ENCODE measurements at places on chromosomes 3 and 15.

DNA sequence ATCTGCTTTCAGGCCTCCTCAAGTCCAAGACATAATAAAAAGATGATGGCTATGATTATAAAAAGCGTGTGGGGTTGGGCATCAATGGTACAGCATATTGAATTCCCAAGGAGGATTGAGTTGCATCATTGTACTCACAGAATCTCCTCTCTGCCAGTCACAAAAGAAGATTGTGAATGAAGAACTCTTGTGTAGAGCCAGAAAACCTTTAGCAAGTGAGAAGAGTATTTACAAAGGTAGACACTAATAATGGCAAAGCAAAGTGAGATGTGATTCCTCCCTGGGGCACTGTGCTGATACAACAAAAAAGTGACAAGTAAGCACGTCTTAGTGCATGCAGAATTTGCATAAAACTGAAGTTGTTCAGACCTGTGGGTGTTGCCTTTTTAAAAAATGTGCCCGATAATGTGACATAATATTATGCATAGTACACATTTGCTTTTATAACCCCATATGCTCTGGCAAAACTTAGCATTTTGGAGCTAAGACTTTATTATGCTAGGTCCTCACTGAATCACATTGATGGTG, 291.2 kb upstream of the TBC1D5 start:
- DNase-seq = no peak

DNA sequence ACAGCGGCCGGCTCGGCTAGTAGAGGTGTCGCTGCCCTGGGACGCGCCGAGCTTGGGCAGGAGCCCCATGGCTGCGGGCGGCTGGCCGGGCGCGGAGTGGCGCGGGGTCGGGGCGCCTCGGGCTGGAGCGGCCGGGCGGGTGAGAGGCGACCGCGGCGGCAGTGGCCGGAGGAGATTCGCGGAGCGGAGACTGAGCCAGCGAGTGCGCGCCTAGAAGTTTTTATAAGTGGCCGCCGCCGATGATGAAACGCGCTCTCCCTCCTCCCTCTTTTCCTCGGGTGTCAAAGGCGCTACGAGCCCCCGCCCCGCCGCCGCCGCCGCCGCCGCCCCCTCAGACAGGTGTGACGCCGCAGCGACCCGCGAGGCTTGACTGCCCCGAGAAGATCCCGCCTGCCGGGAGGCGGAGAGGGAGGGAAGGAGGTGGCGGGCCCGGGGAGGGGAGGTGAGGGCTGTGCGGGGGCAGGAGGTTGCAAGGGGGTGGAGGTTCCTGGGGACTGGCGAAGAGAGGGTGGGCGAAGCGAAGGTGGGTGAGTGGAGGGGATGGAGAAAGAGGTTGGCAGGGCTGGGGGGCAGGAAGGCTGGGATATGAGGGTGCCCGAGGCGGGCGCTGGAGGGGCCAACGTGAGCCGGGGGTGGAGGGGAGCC, at the start of gene SLCO2A1:
Gene SLCO2A1, minus strand, starts transcription at position 192 of the 645 bp plus-strand sequence. Its CDS starts 123 bp downstream, at position 69.
- peak; percentile 86 for DNase-seq

- DNase-seq = no peak
Observed at GRCh38 chr3:33044676-33045075, 52.3 kb downstream of the GLB1 start.

DNA sequence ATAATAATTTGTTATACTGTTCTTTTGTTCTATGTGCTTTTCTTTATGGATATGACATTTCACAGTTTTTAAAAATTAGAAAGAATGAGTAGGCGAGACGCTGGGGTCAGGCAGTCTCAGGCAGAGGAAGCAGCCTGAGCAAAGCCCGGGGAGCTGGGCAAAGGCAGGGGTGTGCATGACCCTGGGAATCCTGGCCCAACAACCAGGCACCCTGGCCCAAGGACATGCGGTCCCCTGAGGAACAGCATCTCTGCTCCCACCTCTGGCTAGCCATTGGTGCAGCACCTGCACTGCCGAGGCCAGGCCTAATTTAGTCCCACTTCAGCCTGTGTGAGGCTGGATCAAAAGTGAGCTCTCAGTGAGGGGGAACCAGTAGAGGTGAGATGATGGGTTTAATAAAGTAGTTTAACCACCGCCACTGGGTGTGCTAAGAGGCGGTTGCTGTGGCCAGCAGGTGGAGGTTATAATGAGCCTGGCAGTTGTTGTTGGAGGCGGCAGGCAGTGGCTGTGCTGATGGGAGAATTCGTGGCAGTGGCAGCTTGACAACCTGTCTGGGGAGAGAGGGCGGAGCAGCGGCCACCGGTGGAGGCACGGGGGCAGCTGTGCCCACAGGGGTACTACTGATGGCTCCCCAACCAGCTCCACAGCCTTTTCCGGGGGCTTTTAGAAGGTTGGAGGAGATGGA, 41.5 kb downstream of the PRKCD start:
- no peak for DNase-seq

- DNase-seq = no peak
Observed at GRCh38 chr3:67526246-67526645, 128.2 kb downstream of the SUCLG2 start.

- no peak for DNase-seq
Observed at GRCh38 chr3:146692254-146692653, 87.1 kb upstream of the PLSCR5 start.

- DNase-seq = no peak
Observed at GRCh38 chr3:64259636-64260035, 34.4 kb upstream of the PRICKLE2 start.

- DNase-seq = no peak
Observed at GRCh38 chr3:80870476-80871041, 890.9 kb downstream of the GBE1 start.

GRCh38 chr3:123953735-123954134, 7.3 kb downstream of the CCDC14 start:
- DNase-seq = no peak

GRCh38 chr15:69919816-69920215, 177.9 kb downstream of the TLE3 start:
- DNase-seq = peak; percentile 81

- peak; percentile 62 for DNase-seq
Observed at GRCh38 chr3:47577583-47578118, 1.0 kb downstream of the CSPG5 start.

DNA sequence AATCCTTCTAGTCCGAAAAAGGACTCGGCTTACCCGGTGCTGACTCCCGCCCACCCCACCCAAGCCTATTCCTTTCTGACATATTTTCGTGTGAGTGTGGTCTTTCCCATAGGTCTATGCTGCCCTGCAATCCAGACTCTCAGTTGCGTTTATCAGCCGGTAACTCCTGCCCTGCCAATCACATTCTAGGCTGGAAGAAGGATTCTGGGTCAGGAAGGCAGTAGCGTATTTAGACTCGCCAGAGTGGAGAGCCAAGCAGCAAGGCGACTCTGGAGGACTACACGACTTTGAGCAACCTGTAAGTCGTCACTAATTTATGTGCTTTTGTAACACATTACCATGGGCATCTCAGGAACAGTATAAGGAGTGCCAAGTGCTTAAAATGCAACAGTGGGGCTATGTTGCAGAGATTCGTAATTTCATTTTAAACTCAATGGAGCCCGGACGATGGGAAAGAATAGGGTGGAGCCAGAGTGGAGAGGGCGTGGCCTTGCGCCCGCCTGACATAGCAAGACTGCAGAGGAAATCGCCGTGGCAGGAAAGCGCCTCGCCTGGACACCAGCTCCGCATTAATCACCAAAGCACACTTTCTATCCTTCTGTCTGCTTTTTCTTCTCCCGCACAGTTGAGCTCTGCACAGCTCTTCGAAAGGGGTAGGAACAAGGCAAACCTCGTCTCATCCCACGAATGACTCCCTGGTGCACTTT, 1044.2 kb downstream of the AGBL1 start:
- no peak for DNase-seq

DNA sequence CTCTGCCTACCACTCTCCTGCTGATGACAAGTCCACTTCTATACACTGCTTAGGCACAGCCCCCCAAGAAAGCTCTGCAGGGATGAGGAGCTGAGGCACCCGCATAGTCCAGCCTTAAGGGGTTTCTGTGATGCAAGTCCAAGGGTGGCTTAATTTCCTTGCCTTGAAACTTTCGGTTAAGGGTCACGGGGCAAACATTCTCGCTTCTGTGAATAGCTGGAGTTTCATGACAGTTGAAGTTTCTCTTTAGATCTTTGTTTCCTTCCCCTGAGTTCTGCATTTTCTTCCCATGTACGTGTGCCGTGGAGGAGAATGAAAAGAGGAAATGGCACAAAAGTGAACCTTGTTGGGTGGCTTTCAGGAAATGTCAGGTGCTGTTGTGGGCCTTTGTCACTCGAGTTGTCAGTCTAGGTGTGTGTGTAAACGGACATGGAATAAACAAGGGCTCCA, 7.0 kb downstream of the GPR160 start:
- DNase-seq = no peak

DNA sequence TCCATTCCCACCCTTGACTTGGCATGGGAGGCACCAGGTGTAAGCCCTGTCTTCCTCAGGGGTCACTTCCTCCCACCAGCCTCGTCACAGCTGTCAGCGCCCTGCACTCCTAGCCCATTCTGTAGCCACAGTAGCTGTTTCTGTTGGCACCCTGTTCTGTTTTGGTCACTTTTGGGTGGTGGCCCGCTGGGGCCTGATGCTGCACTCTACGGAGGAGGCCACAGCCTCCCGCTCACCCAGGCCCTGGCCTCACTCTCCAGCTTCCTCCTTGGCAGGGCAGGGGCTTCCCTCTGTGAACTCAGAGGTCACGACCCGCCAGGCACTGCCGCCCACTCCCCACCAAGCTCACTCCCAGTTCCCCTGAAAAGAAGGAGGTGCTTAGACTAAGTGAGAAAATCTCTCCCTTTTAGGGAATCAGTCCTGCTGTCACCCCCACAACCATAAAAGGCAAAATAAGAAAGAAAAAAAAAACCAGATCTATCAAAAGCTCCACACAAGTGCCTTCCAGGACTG, 68.4 kb downstream of the MGLL start:
- DNase-seq = no peak

- DNase-seq = no peak
Observed at GRCh38 chr3:101521211-101521701, 8.2 kb upstream of the SENP7 start.

- peak; percentile 61 for DNase-seq
Observed at GRCh38 chr15:57323806-57324589, 52.3 kb upstream of the CGNL1 start.

GRCh38 chr15:29225534-29226234, 43.9 kb downstream of the NSMCE3 start:
- no peak for DNase-seq

DNA sequence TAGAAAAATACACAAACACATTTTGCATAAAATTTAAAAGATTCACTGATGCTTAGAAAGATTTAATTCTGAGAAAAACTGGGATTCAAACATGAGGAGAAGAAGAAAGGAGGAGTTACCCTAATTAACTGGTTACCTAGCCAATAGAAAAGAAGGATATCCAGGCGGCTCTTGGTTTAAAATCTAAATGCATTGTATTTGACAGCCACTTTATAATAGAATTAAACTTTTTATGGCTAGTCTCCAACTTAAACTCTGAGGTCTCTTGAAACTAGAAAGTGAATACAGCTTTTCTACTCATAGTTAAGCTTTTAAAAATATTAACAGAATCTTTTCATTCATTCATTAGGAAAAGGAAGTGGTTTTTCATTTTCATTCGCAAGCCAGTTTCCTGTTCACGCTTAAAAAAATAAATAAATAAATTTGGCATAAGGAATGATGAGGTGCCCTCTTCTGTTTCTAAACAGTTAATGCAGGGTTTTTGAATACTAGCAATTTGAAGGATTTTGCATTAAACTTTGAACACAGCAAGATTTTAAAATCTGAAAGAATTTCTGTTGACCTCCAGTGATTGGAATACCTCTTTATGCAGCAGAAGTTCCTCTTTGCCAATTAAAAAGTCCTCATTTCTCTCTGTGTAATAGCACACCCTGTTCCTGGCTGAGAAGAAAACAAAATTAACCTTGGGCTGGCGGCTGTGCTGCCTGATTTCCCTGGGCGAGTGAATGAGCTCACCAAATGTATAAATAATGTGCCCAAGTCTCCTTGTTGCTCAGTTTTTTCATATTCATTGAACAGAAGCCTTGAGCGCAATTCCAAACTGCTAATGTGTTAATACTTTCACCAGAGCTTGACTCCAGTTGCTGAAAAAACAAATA, 105.1 kb downstream of the ZMAT3 start:
- peak; percentile 21 for DNase-seq

DNA sequence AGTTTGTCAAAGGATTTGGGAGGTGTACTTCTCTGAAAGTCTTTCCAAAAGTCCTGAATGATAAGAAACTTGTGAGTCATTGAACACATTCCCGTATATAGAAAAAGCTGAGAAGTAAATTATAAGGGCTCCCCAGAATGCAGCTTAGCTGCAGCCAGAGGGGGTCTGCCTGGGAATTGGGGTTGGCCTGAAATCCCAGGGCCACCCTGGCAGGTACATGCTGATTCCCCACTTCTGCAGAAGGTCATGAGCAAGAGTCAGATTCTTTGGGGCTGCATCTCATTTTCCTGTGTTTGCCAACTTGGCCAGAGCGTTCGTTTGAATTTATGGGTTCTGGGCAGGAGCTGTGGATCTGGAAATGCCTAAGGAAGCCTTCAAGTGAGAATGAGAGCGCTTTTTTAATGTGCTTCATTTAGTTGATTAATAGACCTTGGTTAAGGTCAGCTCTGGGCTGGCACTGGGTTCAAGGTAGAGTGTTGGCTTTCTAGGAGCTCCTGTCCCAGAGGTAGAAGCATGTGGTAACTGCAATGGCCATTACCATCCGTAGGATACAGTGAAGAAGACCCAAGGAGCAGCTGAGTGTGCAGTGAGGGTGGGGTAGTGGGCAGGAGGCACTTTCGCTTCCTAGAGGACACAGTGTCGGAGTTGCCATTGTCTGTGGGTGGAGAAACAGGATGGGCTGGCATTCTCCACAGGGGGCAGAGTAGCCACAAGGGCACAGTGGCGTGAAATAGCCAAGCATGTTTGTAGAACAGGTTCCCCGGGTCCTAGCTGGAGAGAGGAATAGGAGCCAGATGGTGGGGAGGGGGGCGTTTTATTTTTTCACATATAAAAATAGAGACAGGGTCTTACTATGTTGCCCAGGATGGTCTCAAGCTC, 3.2 kb downstream of the SLC6A6 start:
- no peak for DNase-seq

DNA sequence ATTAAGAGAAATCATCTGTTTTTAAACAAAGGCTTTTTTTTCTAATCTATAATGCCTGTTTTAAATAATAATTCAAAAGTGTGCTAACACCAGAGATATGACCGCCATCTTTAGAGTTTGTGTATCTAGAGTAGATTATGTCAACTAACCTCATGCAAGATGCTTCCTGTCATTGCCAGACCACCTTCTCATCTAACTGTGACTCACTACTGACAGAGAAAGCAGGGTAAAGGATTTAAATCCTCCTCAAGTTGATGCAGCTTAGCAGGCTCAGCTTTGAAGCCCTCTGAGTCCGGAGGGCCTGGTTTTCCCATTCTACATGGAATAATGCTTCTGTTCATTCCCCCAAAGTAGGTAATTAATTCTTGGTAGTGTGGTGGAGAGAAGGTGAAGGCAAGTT, 108.5 kb downstream of the ECT2 start:
- no peak for DNase-seq

GRCh38 chr15:65408324-65409035, 14.3 kb downstream of the IGDCC4 start:
- DNase-seq = no peak

All from iPS-NIHi11 (cell line).